Esophagus squamous epithelium (tissue), 5 donors: ENCODE measurements at places on chromosomes 2 and 18.

DNA sequence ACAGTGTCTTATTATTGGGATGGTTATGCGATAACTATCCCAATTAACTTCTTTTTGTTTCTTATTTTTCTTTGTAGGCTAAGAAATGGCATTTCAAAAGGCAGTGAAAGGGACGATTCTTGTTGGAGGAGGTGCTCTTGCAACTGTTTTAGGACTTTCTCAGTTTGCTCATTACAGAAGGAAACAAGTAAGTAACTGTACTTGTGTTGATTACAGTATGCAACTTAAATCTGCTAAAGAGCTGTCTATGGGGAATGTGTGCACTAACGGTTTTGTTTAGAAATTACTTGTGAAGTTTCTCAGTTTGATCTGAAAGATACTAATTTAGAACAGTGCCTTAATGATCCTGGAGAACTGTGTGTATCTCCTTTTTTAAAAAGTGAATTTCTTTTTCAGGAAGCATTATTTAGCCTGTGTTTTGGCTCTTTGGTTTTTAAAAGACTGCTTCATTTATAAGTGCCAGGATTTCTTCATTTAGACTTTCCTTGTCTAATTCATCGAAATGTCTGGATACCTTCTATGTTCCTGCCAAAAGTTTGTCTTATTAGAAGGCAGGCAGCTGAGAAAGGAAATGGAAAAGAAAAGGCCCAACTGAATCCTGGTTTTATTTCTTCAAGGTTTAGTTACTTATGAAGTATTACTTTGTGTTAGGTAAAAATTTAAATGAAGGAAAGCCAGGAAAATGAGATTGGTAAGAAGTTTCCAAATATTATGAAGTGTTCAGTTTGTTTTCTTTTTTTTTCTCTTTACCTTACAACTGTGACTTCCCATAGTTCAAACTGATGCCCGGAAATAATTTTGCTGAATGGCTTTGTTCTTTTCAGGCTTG, 40.1 kb downstream of the GPD2 start:
- no peak overlapping the region for H3K4me3 ChIP-seq
- no peak for DNase-seq
- peaks cover 68% of the 10 kb centered on the region for H3K4me1 ChIP-seq
- no peaks in the 10 kb centered on the region for H3K27me3 ChIP-seq
- peak overlapping the region; percentile 70 for H3K27ac ChIP-seq

DNA sequence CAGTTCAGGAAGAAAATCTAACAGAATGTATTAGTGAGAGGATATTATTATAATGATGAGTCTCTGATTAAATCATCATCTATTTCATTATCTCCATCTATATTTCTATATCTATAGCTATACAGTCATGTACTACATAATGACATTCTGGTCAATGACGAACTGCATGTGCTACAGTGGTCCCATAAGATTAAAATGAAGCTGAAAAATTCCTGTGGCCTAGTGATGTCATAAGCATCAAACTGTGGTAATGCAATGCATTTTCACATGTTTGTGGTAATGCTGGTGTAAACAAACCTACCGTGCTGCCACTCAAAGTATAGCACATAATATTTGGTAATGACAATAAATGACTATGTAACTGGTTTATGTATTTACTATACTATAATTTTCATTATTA, 1127.9 kb upstream of the CHAC2 start:
- H3K4me1 ChIP-seq = no peaks in the 10 kb centered on the region
- H3K27me3 ChIP-seq = no peaks in the 10 kb centered on the region
- H3K27ac ChIP-seq = no peak overlapping the region
- DNase-seq = no peak

GRCh38 chr2:217075268-217076057, 215.6 kb upstream of the TNP1 start:
- H3K27ac ChIP-seq = no peak overlapping the region
- DNase-seq = no peak
- H3K27me3 ChIP-seq = no peaks in the 10 kb centered on the region
- no peaks in the 10 kb centered on the region for H3K36me3 ChIP-seq

- no peaks in the 10 kb centered on the region for H3K4me1 ChIP-seq
- no peak for DNase-seq
- no peak overlapping the region for H3K4me3 ChIP-seq
- H3K27me3 ChIP-seq = no peaks in the 10 kb centered on the region
- H3K36me3 ChIP-seq = no peaks in the 10 kb centered on the region
These were observed 76.3 kb downstream of the GPD2 start for GRCh38 chr2:156512451-156512850.

- no peak overlapping the region for H3K4me3 ChIP-seq
- no peak for DNase-seq
- H3K36me3 ChIP-seq = peaks cover 95% of the 10 kb centered on the region
- no peaks in the 10 kb centered on the region for H3K4me1 ChIP-seq
- H3K27ac ChIP-seq = no peak overlapping the region
These were observed 62.8 kb downstream of the AGFG1 start for GRCh38 chr2:227534714-227535113.

- H3K27me3 ChIP-seq = no peaks in the 10 kb centered on the region
- no peaks in the 10 kb centered on the region for H3K36me3 ChIP-seq
- no peak overlapping the region for H3K27ac ChIP-seq
- H3K4me3 ChIP-seq = no peak overlapping the region
These were observed 71.2 kb downstream of the MYO1B start for GRCh38 chr2:191316246-191316994.

DNA sequence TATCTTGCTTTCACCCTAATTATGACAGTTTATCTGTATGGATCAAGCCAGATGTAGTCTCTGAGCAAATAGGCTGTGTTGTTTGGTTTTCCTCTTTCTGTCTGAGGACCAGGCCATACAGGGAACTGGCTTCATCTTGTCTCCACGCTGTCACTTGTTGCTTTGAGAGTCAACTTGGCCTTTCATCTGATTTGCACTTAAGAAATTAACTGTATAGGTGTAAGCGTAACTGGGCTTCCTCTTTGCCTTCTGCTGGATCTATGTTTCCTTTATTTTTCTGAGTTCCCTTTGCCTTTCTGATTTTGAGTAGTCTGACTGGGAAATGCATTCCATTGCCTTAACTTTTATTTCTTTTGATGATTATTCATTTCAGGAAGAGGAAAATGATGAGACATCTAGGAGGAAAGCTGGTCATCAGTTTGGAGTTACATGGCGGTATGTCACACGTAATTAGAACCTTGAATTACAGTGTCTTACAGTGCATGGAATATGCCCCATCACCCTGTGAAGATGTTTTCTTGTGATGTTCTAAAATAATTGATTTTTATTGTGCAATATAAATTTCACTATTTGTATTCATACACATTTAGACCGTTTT, 17.4 kb downstream of the PTCD3 start:
- no peaks in the 10 kb centered on the region for H3K27me3 ChIP-seq
- H3K4me3 ChIP-seq = no peak overlapping the region
- no peak overlapping the region for H3K27ac ChIP-seq
- no peak for DNase-seq
- H3K36me3 ChIP-seq = peaks cover 75% of the 10 kb centered on the region

DNA sequence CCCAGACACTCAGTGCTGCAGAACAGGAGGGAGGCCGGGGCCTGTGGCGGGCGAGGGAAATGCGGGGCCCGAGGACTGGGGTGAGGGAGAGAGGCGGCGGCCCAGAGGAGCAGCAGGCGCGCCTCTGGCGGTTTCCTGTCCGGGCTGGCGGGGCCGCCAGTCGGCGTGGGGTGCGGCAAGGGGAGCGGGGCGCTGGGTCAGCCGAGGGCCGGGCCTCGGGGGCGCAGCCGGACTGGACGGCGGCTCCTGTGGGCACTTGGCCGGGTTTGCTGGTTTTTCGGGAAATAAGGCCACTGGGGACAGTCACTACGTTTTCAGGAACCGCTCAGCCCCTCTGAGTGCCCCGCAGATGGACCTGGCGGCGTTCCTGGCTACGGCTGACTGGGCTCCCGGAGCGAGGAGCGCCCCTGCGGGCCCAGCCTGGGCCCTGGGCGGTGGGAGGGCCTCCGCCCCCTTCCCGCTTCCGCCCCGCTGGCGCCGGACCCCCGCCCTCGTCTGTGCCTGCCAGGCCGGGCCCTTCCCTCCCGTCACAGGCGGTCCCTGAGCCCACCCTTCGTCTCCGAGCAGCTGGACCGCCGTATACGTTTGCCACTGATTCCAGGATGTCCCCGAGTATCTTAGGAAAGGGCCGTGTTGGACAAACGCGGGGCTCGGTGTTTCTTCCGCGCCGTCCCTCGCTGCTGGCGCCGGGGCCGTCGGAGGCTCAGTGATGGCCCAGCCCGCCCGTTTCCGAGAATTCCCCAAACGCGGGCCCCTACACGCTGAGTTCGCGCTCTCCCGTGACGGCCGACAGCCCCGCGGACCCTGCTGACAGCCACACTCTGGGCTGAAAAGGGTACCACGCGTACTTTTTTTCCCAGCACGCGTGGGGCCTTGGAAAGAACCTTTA, 84.6 kb downstream of the FAM210A start:
- no peaks in the 10 kb centered on the region for H3K27me3 ChIP-seq
- peaks cover 7% of the 10 kb centered on the region for H3K4me1 ChIP-seq
- H3K27ac ChIP-seq = peak overlapping the region; percentile 73
- DNase-seq = no peak
- H3K36me3 ChIP-seq = peaks cover 8% of the 10 kb centered on the region

DNA sequence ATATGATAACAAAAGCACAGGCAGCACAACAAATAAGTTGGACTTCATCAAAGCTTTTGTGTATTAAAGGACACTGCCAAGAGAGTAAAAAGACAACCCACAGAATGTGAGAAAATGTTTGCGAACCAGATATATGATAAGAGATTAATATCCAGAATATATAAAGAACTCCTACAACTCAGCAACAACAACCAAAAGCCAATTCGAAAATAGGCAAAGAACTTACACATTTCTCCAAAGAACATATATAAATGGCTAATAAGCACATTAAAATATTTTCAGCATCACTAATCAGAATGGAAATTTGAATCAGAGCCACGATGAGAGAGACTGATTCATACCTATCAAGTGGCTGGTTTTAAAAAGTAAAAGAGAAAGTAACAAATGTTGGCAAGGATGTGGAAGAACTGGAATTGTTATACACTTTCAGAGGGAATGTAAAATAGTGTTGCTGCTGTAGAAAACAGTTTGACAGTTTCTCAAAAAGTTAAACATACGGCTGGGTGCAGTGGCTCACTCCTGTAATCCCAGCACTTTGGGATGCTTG, 25.2 kb downstream of the EPB41L5 start:
- no peak overlapping the region for H3K4me3 ChIP-seq
- H3K27ac ChIP-seq = no peak overlapping the region
- no peaks in the 10 kb centered on the region for H3K27me3 ChIP-seq
- H3K36me3 ChIP-seq = no peaks in the 10 kb centered on the region
- no peak for DNase-seq
- no peaks in the 10 kb centered on the region for H3K4me1 ChIP-seq

GRCh38 chr2:71478806-71479205, 25.4 kb downstream of the DYSF start:
- no peaks in the 10 kb centered on the region for H3K27me3 ChIP-seq
- H3K4me1 ChIP-seq = no peaks in the 10 kb centered on the region
- no peak for DNase-seq
- no peak overlapping the region for H3K4me3 ChIP-seq
- no peaks in the 10 kb centered on the region for H3K36me3 ChIP-seq

DNA sequence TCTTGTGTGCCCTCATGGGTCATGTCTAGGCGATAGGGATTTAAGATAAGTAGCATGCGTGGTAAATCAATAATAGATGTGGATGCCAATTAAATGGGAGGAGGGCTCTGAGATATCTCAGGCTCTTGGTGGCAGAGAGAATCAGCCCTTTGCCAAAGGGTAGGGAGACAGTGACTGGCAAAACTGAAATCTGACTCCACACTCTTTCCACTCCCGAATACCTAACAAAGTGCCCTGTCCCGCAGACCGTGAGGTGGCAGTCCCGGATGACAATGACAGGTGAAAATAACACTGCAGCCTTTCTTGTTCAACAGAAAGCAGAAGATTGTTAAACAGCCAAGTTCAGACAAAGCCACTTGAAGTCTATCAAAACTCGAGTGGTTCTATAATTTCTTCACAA, 47.0 kb downstream of the C2orf76 start:
- H3K4me3 ChIP-seq = no peak overlapping the region
- H3K36me3 ChIP-seq = no peaks in the 10 kb centered on the region
- no peak for DNase-seq

DNA sequence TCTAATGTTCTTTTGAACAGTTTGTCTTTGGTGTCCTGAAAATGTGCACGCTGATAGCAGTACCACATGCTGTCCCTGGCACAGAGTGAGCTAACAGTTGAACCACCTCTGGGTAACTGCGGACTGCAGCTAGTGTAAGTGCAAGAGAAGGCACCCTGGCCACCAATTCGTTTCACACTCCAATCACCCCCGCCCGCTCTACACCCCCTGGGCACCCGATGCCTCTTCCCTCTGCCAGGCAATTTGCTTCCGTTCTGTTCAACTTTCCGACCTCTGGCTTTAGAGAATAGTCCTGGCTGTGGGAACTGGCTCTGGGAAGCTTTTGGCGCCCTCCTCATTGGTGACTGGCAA, 1.4 kb downstream of the DOCK10 start:
- H3K4me1 ChIP-seq = peaks cover 7% of the 10 kb centered on the region
- no peaks in the 10 kb centered on the region for H3K27me3 ChIP-seq
- H3K4me3 ChIP-seq = peak overlapping the region; percentile 54
- H3K27ac ChIP-seq = peak overlapping the region; percentile 70
- no peak for DNase-seq

DNA sequence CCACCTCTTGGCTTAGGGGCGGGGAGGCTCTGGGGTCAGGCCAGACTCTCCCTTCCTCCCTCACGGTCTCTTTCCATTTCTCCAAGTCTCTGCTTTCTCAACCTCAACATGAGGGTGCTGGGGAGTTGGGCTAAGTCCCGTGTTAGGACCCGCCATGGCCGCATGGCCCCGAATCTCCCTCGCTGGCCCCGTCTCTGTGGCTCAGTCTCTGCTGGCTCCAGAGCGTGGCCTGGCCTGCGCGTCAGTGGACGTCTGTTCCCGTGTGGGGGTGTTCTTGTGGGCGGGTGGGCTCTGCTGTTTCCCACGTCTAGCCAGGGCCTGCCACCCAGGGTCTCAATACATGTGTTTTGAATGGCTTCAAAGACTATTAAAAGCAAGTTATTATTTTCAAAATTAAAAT, 12.4 kb downstream of the ALLC start:
- H3K4me1 ChIP-seq = no peaks in the 10 kb centered on the region
- no peaks in the 10 kb centered on the region for H3K36me3 ChIP-seq
- H3K27ac ChIP-seq = no peak overlapping the region
- DNase-seq = no peak
- no peak overlapping the region for H3K4me3 ChIP-seq
- no peaks in the 10 kb centered on the region for H3K27me3 ChIP-seq

- no peaks in the 10 kb centered on the region for H3K27me3 ChIP-seq
- H3K27ac ChIP-seq = no peak overlapping the region
- no peak overlapping the region for H3K4me3 ChIP-seq
- H3K4me1 ChIP-seq = no peaks in the 10 kb centered on the region
These were observed 25.7 kb downstream of the FANCL start for GRCh38 chr2:58215429-58215828.

GRCh38 chr2:227871375-227871791, at the start of gene DAW1:
Gene DAW1, plus strand, starts transcription at chr2:227871631. Its CDS starts 59 bp downstream, at chr2:227871690.
- H3K27me3 ChIP-seq = no peaks in the 10 kb centered on the region
- peak within 1 kb of the TSS; percentile 8 for H3K4me3 ChIP-seq
- DNase-seq = no peak
- no peak within 1 kb of the TSS for H3K27ac ChIP-seq
- H3K36me3 ChIP-seq = no peaks in the 10 kb centered on the region
